ENCODE measurements at places on chromosomes 2 and 18. TPM values are rescaled to one million over a fixed set of nuclear protein-coding genes. Genes with fewer than 3 reads are reported as not detected.
A peak's percentile ranks its signal among the peaks of the same experiment; 100 is the strongest.

ANKRD30B gene
- not detected for total RNA-seq

MZT2A gene
- 162 TPM for total RNA-seq

MYOM1 gene
- 0.53 TPM for total RNA-seq

TP53I3 gene
- total RNA-seq: 33.1 TPM

FIGN gene
- 23.1 TPM for total RNA-seq

SLC8A1 gene
- total RNA-seq: 1.7 TPM

DNA sequence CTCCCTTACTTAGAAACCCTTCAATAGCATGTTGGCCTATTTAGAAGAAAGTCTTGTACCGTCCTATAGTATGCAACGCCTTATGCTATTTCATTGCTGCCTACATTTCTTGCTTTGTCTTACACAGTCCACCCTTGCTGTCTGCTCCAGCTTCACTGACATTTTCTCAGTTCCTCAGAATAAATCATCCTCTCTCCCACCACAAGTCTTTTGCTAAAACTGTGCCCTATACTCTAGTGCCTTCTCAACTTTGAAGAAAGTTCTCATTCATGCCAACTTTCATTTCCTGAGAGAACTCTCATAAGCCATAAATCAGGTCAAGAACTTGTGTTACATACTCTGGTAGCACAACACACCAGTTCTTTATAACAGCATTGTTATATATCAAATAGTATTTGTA is 54.3 kb upstream of the COL3A1 start:
- no peak overlapping the region for H3K4me3 ChIP-seq
- H3K4me1 ChIP-seq: peaks cover 4% of the 10 kb centered on the region
- no peaks in the 10 kb centered on the region for H3K36me3 ChIP-seq
- no peaks in the 10 kb centered on the region for H3K27me3 ChIP-seq

DNA sequence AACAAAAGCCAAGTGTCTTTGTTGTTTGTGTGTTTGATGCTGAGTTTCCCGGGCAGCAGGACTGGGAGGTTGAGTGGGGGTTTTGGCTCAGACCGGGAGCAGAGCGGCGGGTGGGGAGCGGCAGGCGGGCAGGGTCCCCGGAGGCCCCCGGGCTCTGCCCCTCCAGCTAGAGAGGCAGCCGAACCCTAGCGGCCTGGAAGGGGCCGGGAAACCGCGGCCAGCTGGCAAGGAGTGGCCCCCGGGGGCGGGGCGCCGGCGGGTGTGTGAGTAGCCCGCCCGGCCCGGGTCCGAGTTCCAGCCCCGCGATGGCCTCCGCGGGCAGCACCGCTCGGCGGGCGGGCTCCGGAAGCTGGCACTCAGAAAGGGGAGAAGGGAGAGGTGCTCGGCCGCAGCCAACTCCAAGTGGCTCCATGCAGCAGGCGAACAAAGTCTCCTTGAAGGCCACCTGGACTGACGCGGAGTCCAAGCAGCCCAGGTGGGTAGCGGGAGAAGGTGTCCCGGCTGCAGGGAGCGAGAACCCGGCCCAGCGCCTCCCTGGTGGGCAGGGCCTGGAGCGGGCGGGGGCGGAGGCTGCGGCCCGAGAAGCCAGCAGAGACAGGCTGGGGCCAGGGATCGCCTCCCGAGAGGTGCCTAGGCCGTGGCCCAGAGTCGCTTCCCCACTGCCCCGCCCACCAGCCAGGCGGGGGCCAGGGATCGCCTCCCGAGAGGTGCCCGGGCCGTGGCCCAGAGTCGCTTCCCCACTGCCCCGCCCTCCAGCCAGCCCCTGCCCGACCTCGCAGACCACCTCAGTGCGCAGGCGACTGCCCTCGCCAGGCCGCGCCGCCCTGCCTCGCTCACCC is at the start of gene ANKRD53:
ANKRD53 (plus strand) TSS at position 290 of the 839 bp plus-strand sequence; CDS start at position 306, 16 bp downstream.
- peaks cover 48% of the 10 kb centered on the region for H3K27me3 ChIP-seq
- peak; percentile 75 for DNase-seq
- peak within 1 kb of the TSS; percentile 82 for H3K4me3 ChIP-seq
- H3K4me1 ChIP-seq: peaks cover 18% of the 10 kb centered on the region
- H3K27ac ChIP-seq: no peak within 1 kb of the TSS

- no peak overlapping the region for H3K4me3 ChIP-seq
- H3K27ac ChIP-seq: peak overlapping the region; percentile 81
- H3K4me1 ChIP-seq: peaks cover 32% of the 10 kb centered on the region
- H3K36me3 ChIP-seq: peaks cover 34% of the 10 kb centered on the region
- peak; percentile 23 for DNase-seq
Observed at GRCh38 chr2:71071681-71072398, 3.4 kb downstream of the NAGK start.

GRCh38 chr2:196149948-196150347 is 21.4 kb downstream of the STK17B start:
- peaks cover 35% of the 10 kb centered on the region for H3K36me3 ChIP-seq
- no peak overlapping the region for H3K27ac ChIP-seq
- no peak for DNase-seq
- no peak overlapping the region for H3K4me3 ChIP-seq
- H3K27me3 ChIP-seq: no peaks in the 10 kb centered on the region

- no peak for DNase-seq
- H3K27ac ChIP-seq: no peak overlapping the region
- H3K4me3 ChIP-seq: no peak overlapping the region
- H3K27me3 ChIP-seq: no peaks in the 10 kb centered on the region
Observed at GRCh38 chr2:147161746-147162145, 683.1 kb upstream of the ACVR2A start.

DNA sequence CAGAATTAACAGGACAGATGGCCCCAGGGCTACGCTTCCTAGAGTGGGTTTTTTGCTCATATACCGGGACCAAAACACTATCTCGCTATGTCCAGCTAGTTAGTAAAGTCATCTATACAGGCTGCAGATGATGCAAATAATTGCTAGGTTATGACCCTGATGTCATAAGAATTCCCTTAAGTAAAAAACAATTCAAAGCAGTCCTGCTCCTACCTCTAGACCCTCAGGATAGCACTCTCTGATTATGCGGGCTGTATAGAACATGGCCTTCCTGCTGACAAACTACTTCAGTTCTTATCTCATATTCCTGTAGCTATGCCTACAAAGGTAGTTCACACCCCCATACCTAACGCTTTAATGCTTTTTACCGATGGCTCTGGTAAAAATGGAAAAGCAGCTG is 13.2 kb downstream of the DYNAP start:
- no peak for DNase-seq
- H3K4me1 ChIP-seq: peaks cover 64% of the 10 kb centered on the region
- no peak overlapping the region for H3K4me3 ChIP-seq
- H3K36me3 ChIP-seq: no peaks in the 10 kb centered on the region

GRCh38 chr2:120826260-120826648 is 90.6 kb downstream of the GLI2 start:
- H3K36me3 ChIP-seq: peaks cover 2% of the 10 kb centered on the region
- peaks cover 62% of the 10 kb centered on the region for H3K4me1 ChIP-seq

DNA sequence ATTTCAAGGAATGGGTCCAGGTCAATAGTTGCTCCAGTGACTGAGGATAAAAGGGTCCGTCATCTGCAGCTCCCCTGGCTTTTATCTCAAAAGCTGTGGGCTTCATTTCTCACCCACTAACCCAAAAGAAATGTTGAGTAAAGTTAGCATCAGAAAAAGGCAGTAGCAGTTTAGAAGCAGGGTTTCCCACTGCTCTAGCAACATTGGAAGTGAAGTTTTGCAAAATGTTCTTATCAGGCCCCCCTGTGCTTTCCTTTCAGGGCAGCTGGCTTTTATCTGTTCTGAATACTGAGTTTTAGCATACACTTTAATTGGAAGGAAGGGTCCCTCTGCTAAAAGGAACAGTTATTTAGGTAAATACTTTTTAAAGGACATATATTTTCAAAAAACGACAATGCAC is 296.2 kb upstream of the RAB12 start:
- H3K27me3 ChIP-seq: no peaks in the 10 kb centered on the region
- H3K4me1 ChIP-seq: peaks cover 12% of the 10 kb centered on the region
- H3K27ac ChIP-seq: peak overlapping the region; percentile 15
- 0 out of 2 replicates have a peak, but pooled peaks cover under 1% of the 10 kb centered on the region for H3K36me3 ChIP-seq
- no peak overlapping the region for H3K4me3 ChIP-seq
- no peak for DNase-seq

GRCh38 chr2:164981217-164981990 is 26.1 kb upstream of the SLC38A11 start:
- H3K4me3 ChIP-seq: no peak overlapping the region
- H3K27ac ChIP-seq: no peak overlapping the region
- no peaks in the 10 kb centered on the region for H3K36me3 ChIP-seq

DNA sequence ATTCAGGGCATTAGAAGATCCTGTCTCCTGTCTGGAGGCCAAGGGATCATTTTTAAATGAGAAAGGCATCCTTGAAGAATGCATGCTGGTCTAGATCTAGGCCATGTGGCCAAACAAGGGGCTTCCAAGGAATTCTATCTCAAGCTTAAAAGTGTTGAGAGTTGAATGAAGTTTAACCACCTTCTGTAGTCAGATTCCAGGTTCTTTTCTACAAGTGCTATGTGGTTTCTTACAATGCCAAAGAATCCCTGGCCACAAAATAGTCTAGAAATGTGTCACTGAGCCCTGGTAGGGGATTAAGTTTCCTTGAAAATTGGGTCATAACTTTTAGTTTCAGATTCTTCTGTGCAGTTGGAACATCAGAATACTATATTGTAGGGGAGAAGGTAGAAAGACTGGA is 640.7 kb upstream of the ACVR2A start:
- peaks cover 31% of the 10 kb centered on the region for H3K4me1 ChIP-seq
- H3K27ac ChIP-seq: no peak overlapping the region
- no peak overlapping the region for H3K4me3 ChIP-seq
- DNase-seq: no peak
